ENCODE measurements at places on chromosomes 13 and 19.
A peak's percentile ranks its signal among the peaks of the same experiment; 100 is the strongest.

- no peak for DNase-seq
These were observed 348.1 kb upstream of the MIR17HG start for GRCh38 chr13:90999401-90999800.

- no peak for DNase-seq
These were observed at the start of gene LAIR1 for GRCh38 chr19:54364775-54365257. LAIR1 (minus strand) TSS chr19:54364931; CDS start chr19:54364804, 127 bp downstream.

- no peak for DNase-seq
These were observed 63.4 kb upstream of the MED4 start for GRCh38 chr13:48158290-48158689.

GRCh38 chr19:45881909-45882528, 3.9 kb downstream of the IRF2BP1 start:
- DNase-seq: no peak

GRCh38 chr19:47161876-47162489, 31.3 kb downstream of the SAE1 start:
- DNase-seq: no peak

DNA sequence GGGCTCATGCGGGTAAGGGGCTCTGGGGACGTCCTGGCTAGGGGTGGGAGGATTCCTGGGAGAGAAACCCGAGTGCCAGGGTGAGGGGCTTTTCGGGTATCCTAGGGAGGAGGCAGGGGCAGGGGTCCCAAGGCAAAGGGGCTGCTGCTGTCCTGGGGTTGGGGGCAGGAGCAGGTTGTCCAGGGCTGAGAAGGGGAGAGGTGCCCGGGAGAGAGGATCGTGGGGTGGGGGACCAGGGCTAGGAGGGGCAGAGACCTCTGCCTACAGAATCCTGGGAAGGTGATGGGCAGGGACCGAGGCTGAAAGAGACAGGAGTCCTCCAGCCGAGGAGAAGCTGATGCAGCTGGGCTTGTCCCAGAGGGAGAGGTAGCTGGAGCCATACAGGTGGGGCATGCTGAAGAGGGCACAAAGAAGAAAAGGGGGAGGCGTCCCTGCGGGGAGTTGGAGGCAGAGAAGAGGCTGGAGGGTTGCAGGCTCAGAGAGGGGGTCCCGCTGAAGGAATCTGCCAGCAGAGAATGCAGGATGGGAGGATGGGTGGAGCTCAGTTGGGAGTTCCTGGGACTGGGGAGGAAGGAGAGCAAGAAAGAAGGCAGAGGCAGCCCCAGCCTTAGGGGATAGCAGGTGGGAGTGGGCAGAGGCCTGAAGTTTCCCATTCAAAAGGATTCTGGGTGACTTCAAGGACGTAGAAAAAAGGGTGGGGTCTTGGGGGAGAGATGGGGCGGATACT, 574 bp downstream of the CYP2S1 start:
- no peak for DNase-seq

- no peak for DNase-seq
These were observed 33.5 kb upstream of the IGSF23 start for GRCh38 chr19:44579663-44580365.

GRCh38 chr13:21911646-21912298, 240.9 kb downstream of the FGF9 start:
- DNase-seq: peak; percentile 11

DNA sequence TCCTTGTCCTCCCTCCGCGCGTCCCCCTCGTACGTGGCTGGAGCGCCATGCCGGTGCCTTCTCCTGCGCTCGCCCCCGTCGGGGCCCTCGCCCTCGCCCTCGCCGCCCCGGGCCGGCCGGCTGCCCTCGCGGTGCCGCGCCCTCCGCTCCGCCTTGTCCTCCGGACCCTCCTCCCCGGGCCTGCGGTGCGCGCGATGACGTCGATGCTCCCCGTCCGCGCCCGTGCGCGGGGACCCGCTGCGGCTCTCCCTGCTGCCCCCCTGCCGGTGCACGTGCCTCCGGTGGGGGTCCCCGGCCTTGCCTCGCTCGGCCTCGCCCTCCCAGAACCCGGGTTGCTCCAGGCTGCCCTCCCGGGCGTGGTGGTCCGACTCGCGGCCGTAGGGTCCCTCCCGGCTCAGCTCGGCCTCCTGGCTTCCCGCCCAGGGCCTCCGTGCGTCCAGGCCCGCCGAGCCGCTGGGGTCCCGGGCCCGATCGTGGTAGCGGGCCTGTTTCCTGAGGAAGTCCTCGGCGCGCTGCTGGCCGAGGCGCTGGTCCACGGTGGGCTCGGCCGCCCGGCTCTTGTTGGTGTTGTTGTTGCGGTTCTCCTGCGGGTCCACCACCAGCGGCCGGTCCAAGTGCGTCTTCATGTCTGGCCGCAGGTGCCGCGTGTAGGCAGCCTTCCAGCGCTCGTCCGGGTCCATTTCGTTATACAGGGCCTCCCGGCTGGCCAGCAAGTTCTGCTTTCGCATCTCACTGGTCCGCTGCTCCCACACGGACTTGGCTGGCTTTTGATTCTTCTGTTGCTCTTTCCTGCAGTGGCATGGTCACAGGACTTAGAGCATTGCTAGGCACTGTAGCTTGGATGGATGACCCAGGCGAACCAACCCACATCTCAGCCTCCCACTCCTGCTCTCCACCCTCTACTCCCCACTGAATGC, 148.6 kb downstream of the IER2 start:
- no peak for DNase-seq

- peak; percentile 46 for DNase-seq
These were observed 10.5 kb downstream of the LAMP1 start for GRCh38 chr13:113307491-113307890.

GRCh38 chr13:39038569-39039030, 344 bp downstream of the NHLRC3 start:
- peak; percentile 30 for DNase-seq

- no peak for DNase-seq
These were observed 35.1 kb downstream of the SPATA13 start for GRCh38 chr13:24195626-24196025.

- DNase-seq: no peak
These were observed 8.6 kb downstream of the PDX1 start for GRCh38 chr13:27928353-27928804.

- DNase-seq: no peak
These were observed 386.6 kb downstream of the PCDH20 start for GRCh38 chr13:61029064-61029463.

DNA sequence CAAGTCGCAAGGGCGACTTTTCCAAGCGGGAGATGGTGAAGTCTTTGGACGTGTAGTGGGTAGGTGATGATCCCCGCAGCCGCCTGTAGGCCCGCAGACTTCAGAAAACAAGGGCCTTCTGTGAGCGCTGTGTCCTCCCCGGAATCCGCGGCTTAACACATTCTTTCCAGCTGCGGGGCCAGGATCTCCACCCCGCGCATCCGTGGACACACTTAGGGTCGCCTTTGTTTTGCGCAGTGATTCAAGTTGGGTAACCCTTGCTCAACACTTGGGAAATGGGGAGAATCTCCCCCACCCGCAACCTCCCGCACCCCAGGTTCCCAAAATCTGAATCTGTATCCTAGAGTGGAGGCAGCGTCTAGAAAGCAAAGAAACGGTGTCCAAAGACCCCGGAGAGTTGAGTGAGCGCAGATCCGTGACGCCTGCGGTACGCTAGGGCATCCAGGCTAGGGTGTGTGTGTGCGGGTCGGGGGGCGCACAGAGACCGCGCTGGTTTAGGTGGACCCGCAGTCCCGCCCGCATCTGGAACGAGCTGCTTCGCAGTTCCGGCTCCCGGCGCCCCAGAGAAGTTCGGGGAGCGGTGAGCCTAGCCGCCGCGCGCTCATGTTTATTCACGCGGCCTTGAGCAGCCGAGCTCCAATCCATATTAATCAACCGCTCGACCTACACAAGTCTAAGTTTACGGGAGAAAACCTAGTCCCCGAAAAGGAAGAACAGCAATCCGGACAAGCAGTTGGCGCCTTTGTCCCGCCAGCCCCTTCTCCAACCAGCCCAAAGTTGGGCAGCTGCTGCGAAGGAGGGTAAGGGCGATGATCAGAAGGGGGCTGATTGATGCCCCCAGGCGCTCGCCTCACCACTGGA, 9.9 kb downstream of the SOX21 start:
- no peak for DNase-seq

DNA sequence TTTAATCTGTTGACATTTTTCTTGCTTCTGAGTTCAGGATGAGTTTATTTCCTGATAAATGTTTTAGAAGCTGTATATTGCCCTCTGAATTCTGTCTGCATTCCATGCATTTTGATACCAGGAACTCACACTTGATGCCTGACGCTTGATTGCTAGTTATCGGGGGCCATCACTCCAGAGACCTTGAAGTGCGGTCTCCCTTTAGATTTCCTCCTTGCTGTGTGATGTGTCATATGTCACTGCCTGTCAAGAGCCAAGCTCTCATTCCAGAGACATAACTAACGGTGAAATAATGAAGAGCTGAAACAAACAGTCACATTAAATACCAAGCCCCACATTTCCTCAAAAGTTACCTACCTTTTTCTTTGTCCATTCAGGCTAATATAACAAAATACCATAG, 155.5 kb downstream of the TNFSF13B start:
- DNase-seq: peak; percentile 19

- peak; percentile 43 for DNase-seq
These were observed at the start of gene ICAM1 for GRCh38 chr19:10270616-10271394. ICAM1 (plus strand) TSS chr19:10271120; CDS start chr19:10271160, 40 bp downstream.

DNA sequence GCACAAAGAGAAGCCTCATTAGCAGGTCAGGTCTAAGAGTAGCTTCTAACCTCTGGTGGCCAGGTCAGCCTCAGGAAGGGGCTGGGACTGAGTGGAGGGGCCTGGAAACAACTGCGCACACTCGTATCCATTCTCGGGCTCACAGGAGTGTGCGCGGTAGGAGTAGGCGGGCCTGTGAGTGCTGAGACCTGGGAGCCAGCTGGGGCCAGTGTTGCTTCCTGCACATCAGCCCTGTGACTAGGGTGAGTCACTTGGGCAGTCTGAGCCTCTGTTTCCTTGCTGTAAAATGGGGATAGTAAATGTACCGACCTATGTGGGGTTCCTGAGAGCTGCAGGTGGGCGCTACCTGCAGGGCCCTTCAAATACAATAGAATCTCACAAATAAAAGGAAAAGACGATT, 26.9 kb downstream of the SIN3B start:
- DNase-seq: no peak

GRCh38 chr13:106772006-106772601, 204.2 kb upstream of the ARGLU1 start:
- DNase-seq: peak; percentile 29

DNA sequence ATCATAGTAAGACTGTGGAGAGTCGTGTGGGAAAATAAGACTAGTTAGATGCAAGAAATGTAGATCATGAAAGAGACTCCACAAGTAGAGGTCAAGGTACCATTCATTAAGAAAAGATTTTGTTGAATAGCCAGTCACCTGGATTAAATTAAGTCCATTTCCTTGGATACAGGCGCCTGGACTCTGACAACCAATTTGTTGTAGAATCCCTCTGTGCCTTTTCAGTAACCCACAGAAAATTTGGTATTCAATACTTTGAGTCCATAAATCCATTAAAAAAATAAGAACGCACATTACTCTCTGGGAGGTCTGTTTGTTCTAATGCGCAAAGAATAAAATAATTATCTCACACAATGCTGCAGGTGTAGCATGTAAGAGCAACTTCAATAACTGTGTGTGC, 469.4 kb downstream of the KLF12 start:
- DNase-seq: no peak

DNA sequence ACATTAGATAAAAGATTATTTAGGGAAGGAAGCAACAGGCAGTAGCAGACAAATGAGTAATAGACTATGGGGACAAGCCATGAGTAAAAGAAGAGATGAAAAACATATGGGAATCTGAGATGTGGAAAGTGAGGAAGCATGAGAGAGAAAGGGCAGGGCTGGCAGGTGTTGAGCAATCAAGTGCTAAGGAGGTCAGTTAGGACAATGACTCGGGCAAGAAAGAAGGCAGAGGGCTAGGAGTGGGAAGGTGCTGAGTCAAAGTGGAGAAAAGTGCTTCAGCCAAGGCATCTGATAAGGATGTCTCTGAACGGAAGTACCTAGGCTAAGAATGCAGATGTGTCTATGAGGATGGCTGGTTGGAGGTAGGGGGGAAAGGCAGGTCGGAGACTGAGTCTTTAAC, 291.9 kb upstream of the HTR2A start:
- DNase-seq: peak; percentile 18

GRCh38 chr19:4268816-4269430, 10.1 kb upstream of the SHD start:
- DNase-seq: no peak

- no peak for DNase-seq
These were observed at the start of gene LCP1 for GRCh38 chr13:46181840-46182490. LCP1 (minus strand) TSS chr13:46182177; CDS start chr13:46159662, 22,515 bp downstream.

- DNase-seq: no peak
These were observed 14.3 kb downstream of the ESD start for GRCh38 chr13:46782691-46783090.

- no peak for DNase-seq
These were observed at the start of gene CEACAM8 for GRCh38 chr19:42594617-42595489. CEACAM8 (minus strand) TSS chr19:42594924; CDS start chr19:42594828, 96 bp downstream.

- DNase-seq: no peak
These were observed 879.3 kb downstream of the OLFM4 start for GRCh38 chr13:53907891-53908290.

DNA sequence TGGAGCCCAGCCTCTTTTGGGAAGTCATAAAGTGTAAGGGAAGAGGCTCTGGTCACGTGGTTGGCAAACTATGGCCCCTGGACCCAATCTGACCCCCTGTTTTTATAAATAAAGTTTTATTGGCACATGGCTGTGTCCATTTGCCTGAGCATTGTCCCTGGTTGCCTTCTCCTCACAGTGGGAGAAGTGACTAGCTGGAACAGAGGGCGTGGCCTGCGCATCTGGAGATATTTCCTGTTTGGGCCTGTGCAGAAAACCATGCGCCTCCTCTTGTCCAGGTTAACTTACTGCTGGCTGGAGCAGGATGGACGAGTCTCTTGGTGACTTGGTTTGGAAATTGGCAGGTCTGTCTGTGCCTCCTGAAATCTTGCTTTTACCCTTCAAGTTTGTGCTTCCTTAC, 48.3 kb downstream of the KDM4B start:
- DNase-seq: peak; percentile 26

DNA sequence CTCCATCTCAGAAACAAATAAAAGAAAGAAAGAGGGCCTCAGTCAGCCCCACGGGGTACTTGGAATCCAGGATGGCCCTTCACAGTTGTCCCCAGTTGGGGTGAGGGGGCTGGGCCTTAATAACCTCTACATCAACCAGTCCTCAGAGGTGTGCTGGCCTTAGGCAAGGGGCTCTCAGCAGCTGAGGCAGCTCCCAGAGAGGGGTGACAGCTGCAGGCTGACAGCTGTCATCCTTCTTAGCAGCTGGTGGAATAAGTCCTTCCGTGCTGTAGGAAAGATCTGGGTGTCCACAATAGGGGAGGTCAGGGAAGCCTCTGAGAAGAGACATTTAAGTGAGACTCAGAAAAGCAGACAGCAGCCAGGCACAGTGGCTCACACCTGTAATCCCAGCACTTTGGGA, 7.4 kb downstream of the BCAM start:
- no peak for DNase-seq

DNA sequence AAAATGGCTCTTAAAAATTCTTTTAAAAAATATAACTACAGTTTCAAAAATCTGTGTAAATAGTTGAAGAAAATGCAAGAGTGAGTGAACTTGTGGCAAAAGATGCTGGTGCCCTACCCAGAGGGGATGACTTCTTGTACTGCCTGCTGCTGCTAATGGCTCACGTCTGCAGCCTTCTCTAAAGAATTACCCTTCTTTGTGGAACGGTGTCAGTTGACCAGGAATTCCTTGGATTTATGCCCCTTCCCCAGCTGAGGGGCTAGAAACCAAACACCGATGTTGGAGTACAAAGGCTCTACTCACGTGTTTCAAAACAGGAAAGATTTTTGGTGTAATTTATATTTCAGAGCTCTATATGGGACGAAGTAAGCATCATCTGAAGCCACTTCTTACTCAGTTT, 1582.8 kb downstream of the OLFM4 start:
- DNase-seq: no peak

Measured in fibroblast of skin of back (primary cell).